ENCODE measurements at places on chromosomes 1 and 21. TPM values are rescaled to one million over a fixed set of nuclear protein-coding genes. Genes with fewer than 3 reads are reported as not detected.

Gene SOAT1
- total RNA-seq = 17.6 TPM

Gene TNNT2
- 10.0 TPM for total RNA-seq

Gene KCNK1
- total RNA-seq = 8.7 TPM

Gene MTARC2
- total RNA-seq = 9.6 TPM

Gene LIN28A
- not detected for total RNA-seq

Gene GJA4
- total RNA-seq = 18.1 TPM

Gene PDIK1L
- 32.9 TPM for total RNA-seq

Gene ARHGAP30
- 2.1 TPM for total RNA-seq

Gene KCNK2
- 3.5 TPM for total RNA-seq

Gene OPTC
- 40.7 TPM for total RNA-seq

Gene LPAR3
- total RNA-seq = 5.1 TPM

Gene IL23R
- total RNA-seq = not detected

Gene SPRR2F
- total RNA-seq = not detected

Gene BCAN
- 5.2 TPM for total RNA-seq

Gene WNT9A
- 4.3 TPM for total RNA-seq

Gene WNT2B
- total RNA-seq = 50.8 TPM

Gene OR2T29
- not detected for total RNA-seq

Gene SYT14
- 23.6 TPM for total RNA-seq

Gene CLCA4
- not detected for total RNA-seq

Gene CDA
- total RNA-seq = not detected

Gene S100A2
- 2.3 TPM for total RNA-seq

Gene TFF2
- total RNA-seq = not detected

Gene FLG2
- total RNA-seq = 0.88 TPM

Gene SPRR1A
- not detected for total RNA-seq

Gene MEX3A
- 37.0 TPM for total RNA-seq

Gene HCRTR1
- not detected for total RNA-seq

Gene FCRL1
- total RNA-seq = 0.44 TPM

Gene SPATA6
- 32.6 TPM for total RNA-seq

Gene VWA5B1
- total RNA-seq = 1.1 TPM

Gene PARK7
- 168 TPM for total RNA-seq

Gene NPL
- total RNA-seq = 5.4 TPM

Gene CRP
- total RNA-seq = not detected

Gene TRABD2B
- 0.82 TPM for total RNA-seq

Gene S100A7A
- total RNA-seq = not detected

Gene TNFRSF9
- total RNA-seq = not detected

Gene TTC39A
- total RNA-seq = 5.2 TPM

Gene SLC26A9
- total RNA-seq = not detected

Gene RHCE
- total RNA-seq = 2.9 TPM

Gene CFAP45
- total RNA-seq = not detected

All from camera-type eye (tissue), 1 donor.